ENCODE measurements at places on chromosomes 2 and 18. TPM values are rescaled to one million over a fixed set of nuclear protein-coding genes. Genes with fewer than 3 reads are reported as not detected.

- no peak overlapping the region for H3K27ac ChIP-seq
- peaks cover 8% of the 10 kb centered on the region for H3K4me1 ChIP-seq
- peak; percentile 86 for DNase-seq
- no peaks in the 10 kb centered on the region for H3K27me3 ChIP-seq
Measured at GRCh38 chr2:230664128-230664527, 48.5 kb upstream of the CAB39 start.

DNA sequence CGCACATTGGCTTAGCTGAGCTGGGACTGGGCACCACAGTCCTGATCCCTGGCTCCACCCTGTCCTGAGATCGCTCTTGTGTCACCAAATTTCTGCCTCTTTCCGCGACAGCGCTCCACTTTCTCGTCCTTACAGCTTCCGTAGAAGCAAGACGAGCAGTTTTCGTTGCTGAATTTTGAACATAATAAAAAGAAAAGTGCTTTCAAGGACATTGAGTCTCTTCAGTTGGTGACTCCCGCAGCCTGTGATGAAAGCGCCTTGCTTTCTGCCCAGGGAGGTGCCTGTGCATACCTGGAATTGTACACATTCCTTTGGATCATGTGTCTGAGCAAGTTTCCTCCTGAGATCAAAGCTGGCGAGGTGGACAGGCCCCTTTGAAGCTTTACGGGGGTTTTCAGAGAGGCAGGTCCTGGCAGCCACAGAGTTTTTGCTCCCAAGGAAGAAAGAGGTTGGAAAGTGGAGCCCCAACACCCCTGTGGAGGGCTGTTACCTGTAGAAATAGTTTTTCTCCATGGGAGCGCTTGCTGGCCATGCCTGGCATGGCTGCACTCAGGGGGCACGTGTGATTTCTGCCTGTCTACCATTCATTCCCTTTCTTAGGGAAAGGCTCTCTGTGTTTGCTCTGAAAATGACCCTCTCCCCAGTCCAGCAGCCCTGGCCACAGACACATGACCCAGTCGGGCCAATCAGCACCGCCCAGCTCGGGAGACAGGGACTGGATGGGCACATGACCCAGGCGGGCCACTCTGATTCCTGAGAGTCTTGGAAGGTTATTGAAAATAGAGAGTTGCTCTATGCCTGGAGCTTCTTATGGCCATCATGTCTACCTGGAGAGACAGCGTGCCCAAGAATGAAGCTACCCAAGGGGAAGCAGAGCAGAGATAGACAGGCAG, 115.6 kb upstream of the OTOS start:
- peak; percentile 81 for DNase-seq
- H3K27me3 ChIP-seq, result no peaks in the 10 kb centered on the region
- H3K27ac ChIP-seq, result peak overlapping the region; percentile 89
- H3K4me1 ChIP-seq, result peaks cover 7% of the 10 kb centered on the region
- no peak overlapping the region for H3K4me3 ChIP-seq

Gene ZFP36L2
- 146 TPM for total RNA-seq

Gene SYT4
- 0.38 TPM for total RNA-seq
